Suprapubic skin (tissue), 4 donors: ENCODE measurements at places on chromosomes 4 and X.

DNA sequence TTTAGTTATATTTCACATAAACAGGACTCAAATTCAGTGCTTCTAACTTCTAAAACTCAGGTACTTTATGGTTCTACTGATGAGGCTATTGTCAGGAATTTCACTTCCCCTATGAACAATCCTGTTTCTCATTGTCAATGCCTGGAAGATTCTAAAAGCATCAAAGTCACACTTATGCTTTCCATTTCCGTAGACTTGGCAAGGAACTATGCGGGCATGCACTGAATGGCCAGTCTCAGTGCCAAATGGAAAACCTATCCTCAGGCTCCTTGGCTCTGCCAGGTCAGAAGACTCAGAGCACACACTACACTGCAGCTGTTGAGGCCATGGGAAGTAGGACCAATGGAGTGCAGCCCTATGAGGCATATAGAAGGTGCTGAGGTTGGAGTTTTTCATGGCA is 97.0 kb upstream of the PTPN13 start:
- DNase-seq = no peak

DNA sequence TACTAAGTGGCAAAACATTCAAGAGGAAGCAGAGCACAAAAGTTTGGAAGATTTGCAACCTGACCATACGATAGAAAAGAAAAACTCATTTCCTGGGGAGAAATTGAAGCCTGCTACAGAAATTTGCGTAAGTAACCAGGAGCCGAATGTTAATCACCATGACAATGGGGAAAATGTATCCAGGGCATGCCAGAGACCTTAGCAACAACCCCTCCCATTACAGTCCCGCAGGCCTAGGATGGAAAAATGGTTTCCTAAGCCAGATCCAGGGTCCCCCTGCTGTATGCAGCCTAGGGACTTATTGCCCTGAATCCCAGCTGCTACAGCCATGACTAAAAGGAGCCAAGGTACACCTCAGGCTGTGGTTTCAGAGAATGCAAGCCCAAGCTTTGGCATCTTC is 472.2 kb upstream of the KLHL4 start:
- DNase-seq = no peak

- DNase-seq = no peak
These were observed 18.4 kb downstream of the PRPS1 start for GRCh38 chrX:107646735-107647134.

DNA sequence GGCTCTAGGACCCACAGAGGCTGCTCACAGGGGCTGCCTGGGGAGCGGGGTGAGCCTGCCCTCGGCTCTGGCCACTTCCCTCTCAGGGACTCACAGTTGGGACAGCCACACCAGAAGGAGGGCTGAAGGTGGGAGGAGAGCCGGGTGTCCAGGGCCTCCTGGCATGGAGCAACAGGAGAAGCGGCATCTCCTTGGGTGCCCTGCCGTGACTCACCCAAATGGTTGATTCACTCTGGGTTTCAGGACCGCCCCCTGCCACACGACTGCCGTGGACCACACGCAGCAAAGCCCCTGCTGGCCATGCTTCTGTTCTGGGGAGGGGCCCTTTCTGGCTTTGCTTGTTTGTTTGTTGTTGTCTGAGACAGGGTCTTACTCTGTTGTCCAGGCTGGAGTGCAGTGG is 86.0 kb upstream of the AFAP1 start:
- no peak for DNase-seq

- no peak for DNase-seq
These were observed 24.0 kb upstream of the DRP2 start for GRCh38 chrX:101195442-101196173.

- no peak for DNase-seq
These were observed 297.7 kb upstream of the DIAPH2 start for GRCh38 chrX:96386981-96387380.

DNA sequence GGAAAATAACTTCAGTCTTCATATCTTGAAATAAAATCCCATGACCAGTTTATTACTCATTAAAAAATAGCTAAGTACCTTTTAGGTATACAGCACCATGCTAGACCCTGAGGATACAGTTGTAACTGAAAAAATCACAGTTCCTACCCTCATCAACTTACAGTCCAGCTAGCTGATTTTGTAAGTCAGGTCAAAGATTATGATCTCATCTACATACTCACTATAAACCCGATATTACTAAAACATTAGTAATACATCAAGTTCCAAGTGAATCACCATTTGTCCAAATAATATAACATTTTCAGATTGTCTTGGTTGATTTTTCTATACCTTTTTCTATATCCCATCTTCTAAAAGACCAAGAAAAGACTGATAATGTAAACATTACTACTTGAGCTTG is 333.9 kb downstream of the INPP4B start:
- DNase-seq = no peak

DNA sequence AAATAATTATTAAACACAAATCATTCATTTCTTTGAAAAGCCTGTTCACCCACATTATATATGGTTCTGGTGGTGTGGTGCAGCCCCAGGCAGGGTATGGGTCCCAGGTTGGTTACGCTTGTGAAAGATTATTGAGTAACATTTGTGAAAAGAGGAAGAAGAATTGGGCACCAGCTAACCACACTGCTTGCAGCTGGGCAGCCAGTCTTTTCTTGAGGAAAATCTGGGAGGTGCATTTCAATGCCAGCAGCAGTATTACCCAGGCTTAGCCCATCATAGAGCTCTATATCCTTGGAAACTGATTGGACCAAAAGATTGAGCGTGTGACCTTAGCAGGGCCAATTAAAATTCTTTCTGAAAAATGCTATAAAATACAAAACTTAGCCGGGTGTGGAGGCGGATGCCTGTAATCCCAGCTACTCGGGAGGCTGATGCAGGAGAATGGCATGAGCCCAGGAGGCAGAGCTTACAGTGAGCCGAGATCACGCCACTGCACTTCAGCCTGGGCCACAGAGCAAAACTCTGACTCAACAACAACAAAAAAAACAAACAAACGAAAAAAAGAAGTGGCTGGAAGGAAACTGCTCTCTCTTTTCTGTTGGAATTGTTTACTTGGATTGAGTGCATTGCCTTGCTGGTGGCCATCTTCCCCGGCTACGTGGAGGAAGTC is 9.7 kb upstream of the PLAC8 start:
- no peak for DNase-seq

DNA sequence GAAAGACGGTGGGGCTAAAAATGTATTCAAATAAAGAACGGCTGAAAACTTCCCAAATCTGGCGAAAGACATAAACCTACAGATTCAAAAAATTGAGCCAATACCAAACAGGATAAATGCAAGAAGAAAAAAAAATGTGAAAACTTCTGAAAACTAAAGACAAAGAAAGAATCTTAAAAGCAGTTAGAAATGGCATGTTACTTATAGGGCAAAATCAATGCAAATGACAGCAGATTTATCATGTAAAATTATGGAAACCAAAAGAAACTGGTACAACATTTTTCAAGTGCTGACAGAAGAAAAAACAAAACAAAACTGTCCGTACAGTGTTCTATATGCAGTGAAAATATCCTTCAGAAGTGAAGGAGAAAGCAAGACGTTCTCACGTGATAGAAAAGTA is 239.0 kb downstream of the PDGFC start:
- DNase-seq = no peak
